Camera-type eye (tissue), 1 donor: ENCODE measurements at places on chromosomes 7 and 10. TPM values are rescaled to one million over a fixed set of nuclear protein-coding genes. Genes with fewer than 3 reads are reported as not detected.

The STEAP4 gene
- total RNA-seq = 20.4 TPM

The TSPAN33 gene
- 6.5 TPM for total RNA-seq

The HIPK2 gene
- 51.6 TPM for total RNA-seq

The NPY4R2 gene
- total RNA-seq = not detected

The EPO gene
- total RNA-seq = not detected

The ZCWPW1 gene
- 2.9 TPM for total RNA-seq

The PRLHR gene
- total RNA-seq = not detected

The DNAJC30 gene
- total RNA-seq = 4.2 TPM

The CHCHD1 gene
- total RNA-seq = 12.4 TPM

The MBL2 gene
- total RNA-seq = not detected

The CUZD1 gene
- total RNA-seq = 1.3 TPM

The PVRIG gene
- 0.33 TPM for total RNA-seq

The COL28A1 gene
- 5.5 TPM for total RNA-seq

The DUSP5 gene
- total RNA-seq = 38.1 TPM

The GPR146 gene
- total RNA-seq = 9.5 TPM

The TAC1 gene
- 3.4 TPM for total RNA-seq

The PAX4 gene
- total RNA-seq = not detected
